ENCODE measurements at places on chromosomes 5 and 9. TPM values are rescaled to one million over a fixed set of nuclear protein-coding genes. Genes with fewer than 3 reads are reported as not detected.
A peak's percentile ranks its signal among the peaks of the same experiment; 100 is the strongest.

- no peaks in the 10 kb centered on the region for H3K36me3 ChIP-seq
- H3K27me3 ChIP-seq: no peaks in the 10 kb centered on the region
- no peaks in the 10 kb centered on the region for H3K4me1 ChIP-seq
- no peak overlapping the region for H3K27ac ChIP-seq
- no peak overlapping the region for H3K4me3 ChIP-seq
Measured at GRCh38 chr5:16673241-16674201, 56.7 kb upstream of the RETREG1 start.

DNA sequence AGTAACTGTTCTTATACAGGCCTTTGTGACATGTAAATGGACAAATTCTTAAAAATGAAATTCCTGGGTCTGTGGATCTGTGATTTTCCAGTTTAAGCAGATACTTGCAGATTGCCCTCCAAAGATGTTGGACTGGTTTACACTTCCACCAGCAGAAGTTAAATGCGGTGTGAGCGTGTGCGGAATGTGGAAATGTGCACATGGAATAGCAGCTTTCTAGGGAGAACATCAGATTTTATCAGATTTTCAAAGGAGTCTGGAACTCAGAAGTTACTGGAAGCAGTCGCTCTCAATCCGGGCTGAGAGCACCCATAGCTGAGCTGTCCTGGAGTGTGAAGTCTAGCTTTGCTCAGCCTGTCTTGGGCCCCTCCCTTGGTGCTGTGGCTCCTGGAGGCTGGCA, 97.4 kb downstream of the PPARGC1B start:
- H3K4me1 ChIP-seq: no peaks in the 10 kb centered on the region
- no peak overlapping the region for H3K27ac ChIP-seq
- no peaks in the 10 kb centered on the region for H3K27me3 ChIP-seq
- no peak for DNase-seq
- H3K36me3 ChIP-seq: peaks cover 6% of the 10 kb centered on the region

- H3K27ac ChIP-seq: no peak overlapping the region
- H3K4me1 ChIP-seq: no peaks in the 10 kb centered on the region
- no peaks in the 10 kb centered on the region for H3K36me3 ChIP-seq
- H3K4me3 ChIP-seq: no peak overlapping the region
Measured at GRCh38 chr5:55004729-55005128, 19.3 kb upstream of the GZMK start.

DNA sequence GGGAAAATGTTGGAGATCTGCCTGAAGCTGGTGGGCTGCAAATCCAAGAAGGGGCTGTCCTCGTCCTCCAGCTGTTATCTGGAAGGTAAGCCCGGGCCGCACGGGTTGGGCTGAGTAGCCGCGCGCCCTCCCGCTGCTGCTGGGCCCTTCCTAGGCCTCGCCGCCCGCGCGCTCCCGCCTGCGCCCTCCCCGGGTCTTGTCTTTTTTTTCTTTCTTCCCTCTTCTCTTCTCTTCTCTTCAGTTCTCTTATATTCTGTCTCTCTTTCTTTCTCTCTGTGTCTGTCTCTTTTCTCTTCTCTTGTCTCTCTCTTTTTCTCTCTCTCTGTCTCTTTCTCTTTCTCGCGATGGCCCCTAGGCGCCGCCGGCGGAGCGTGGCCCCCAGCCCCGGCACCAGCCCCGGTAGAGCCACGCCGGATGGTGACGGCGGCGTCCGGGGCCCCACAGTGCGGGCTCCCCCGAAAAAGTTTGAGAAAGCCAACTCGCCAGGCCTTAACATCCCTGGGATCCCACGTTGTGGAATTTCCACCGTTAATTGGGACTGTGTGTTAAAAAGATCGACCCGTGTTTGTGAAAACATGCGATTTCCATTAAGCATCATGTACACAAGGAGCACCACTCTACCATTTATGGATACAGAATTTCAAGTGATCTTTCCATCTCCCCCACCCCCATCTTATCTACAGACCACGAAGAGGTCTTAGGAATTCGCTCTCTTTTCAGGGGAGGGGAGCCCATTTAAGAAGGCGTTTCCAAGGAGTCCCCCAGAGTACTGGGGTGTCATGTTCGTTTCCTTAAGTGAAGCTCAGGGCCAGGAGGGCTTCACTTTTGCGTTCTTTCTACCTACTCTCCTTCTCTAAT, 616 bp downstream of the ABL1 start:
- H3K27ac ChIP-seq: peak overlapping the region; percentile 89
- H3K27me3 ChIP-seq: no peaks in the 10 kb centered on the region
- DNase-seq: peak; percentile 73
- H3K36me3 ChIP-seq: no peaks in the 10 kb centered on the region

- H3K27ac ChIP-seq: no peak overlapping the region
- no peaks in the 10 kb centered on the region for H3K27me3 ChIP-seq
- H3K4me3 ChIP-seq: no peak overlapping the region
Measured at GRCh38 chr9:16028548-16028947, 475.7 kb downstream of the CCDC171 start.

The APBB3 gene
- 37.9 TPM for total RNA-seq

The CAMK4 gene
- 3.0 TPM for total RNA-seq

The JAKMIP2 gene
- total RNA-seq: 4.3 TPM

The PCDHA1 gene
- total RNA-seq: not detected

The CCNO gene
- total RNA-seq: 0.06 TPM

The EGFLAM gene
- 8.9 TPM for total RNA-seq

The GPSM1 gene
- 10.5 TPM for total RNA-seq

The CTNND2 gene
- total RNA-seq: 1.3 TPM

Data from adrenal gland (tissue), 19 donors.